ENCODE measurements at places on chromosomes 1 and 21.

DNA sequence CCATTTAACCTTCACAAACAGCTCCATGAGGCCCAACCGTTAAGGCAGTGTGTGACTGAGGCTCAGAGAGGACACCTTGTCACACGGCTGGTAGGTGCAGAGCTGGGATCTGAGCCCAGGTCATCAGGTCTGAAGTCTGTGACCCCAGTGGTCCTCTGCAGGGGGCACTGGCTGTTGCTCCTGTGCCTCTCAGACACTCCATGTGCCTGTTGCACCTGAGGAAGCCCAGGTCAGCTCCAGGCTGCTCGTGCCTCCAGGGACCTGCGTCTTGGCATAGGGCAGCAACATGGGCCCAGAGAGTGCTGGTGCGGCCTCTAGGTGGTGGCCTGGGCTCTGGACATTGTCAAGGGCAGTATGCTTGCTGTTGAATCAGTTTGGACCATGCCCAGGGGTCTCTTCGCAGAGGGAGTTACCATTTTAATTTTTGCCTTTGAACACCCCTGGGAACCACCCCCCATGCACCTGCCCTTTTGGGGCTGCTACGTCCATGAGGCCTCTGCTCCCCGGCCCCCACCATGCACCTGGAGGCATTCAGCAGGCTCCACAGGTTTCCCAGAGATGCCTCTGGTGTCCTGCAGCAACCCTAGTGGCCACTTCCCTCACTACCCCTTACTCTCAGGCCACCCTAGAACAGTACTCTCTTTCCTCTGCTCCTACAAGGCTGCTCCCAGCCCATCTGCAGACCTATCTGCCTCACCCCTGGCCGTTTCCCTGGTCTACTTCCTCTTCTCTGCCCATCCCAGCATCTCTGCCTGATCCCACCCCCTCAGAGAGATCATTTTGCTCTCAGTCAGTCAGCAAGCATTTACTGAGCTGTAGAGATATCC, 25.2 kb upstream of the EPS8L3 start:
- no peak for DNase-seq

GRCh38 chr1:18764362-18764761, 95.1 kb downstream of the TAS1R2 start:
- no peak for DNase-seq

DNA sequence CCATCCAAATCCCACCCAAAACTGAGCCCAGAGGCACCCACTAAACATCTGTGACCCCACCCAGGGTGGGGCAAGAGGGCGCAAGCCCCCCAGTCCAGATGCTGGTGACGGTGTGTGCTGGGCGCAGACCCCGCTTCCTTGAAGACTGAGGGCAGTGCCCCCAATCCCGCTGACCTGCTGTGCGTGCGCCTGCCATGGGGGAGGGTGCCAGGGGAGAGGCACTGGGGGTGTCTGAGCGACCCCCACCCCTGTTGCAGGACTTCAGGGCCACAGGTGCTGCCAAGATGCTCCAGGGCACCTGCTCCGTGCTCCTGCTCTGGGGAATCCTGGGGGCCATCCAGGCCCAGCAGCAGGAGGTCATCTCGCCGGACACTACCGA, 13.3 kb downstream of the COL6A2 start:
- DNase-seq = no peak

- no peak for DNase-seq
Measured at GRCh38 chr1:233033361-233033760, 83.0 kb downstream of the NTPCR start.

GRCh38 chr1:154583773-154584172, 16.2 kb downstream of the CHRNB2 start:
- DNase-seq = no peak

- DNase-seq = no peak
Measured at GRCh38 chr1:25524568-25525360, 18.6 kb upstream of the LDLRAP1 start.

DNA sequence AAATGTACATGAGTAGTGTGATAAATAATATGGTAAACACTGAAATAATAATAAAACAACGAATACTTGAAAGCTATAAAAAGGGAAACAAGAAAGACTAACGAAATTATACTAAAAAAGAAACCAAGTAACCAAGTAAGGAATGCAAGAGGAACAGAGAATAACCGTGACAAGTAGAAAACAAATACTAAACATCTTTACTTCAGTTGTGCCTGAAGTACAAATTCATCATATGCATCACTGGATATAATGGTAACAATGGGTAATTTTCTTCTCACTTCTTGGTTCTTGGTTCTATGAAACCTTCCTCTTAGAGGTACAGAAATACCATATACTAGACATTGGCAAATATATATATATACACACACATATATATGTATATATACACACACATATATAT, 1093.6 kb upstream of the B3GALT2 start:
- no peak for DNase-seq

DNA sequence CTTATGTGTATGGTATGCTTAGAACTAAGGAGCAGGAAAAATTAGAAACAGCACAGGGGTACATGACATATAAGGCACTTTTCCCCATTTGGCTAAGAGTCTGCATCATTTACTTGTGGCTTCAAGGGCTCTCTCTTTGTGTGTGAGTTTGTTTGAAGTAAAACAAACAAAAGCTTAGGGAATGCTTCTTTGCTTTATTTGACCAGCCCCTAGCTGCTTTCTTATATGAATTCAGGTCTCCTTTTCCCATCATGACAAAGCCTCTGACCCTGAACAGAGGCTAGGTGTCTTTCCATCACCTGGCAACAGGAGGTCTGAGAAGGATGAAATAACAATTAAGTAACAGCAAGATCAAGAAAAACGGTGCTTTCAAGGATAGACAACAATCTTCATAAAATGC, 643.8 kb upstream of the ADGRL2 start:
- DNase-seq = no peak
